ENCODE measurements at places on chromosomes 4 and X.
A peak's percentile ranks its signal among the peaks of the same experiment; 100 is the strongest.

DNA sequence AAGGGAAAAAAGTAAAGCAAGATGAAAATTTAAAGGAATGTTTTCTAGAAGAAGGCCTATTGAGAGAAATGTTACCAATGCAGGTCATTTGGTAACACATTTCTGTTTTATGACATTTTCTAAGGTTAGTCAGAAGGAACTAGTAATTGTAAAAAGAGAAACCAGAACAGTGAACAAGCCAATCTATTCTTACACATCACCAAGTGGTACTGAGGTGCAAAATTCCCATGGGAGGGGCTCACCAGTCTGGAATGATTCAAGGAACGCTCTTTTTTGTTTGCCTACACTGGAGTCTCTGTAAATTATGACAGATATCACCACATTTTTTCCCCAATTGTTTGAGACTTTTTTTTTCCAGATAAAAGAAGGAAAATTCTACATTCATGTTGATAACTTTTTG, 404.7 kb upstream of the CNKSR2 start:
- no peak for DNase-seq

DNA sequence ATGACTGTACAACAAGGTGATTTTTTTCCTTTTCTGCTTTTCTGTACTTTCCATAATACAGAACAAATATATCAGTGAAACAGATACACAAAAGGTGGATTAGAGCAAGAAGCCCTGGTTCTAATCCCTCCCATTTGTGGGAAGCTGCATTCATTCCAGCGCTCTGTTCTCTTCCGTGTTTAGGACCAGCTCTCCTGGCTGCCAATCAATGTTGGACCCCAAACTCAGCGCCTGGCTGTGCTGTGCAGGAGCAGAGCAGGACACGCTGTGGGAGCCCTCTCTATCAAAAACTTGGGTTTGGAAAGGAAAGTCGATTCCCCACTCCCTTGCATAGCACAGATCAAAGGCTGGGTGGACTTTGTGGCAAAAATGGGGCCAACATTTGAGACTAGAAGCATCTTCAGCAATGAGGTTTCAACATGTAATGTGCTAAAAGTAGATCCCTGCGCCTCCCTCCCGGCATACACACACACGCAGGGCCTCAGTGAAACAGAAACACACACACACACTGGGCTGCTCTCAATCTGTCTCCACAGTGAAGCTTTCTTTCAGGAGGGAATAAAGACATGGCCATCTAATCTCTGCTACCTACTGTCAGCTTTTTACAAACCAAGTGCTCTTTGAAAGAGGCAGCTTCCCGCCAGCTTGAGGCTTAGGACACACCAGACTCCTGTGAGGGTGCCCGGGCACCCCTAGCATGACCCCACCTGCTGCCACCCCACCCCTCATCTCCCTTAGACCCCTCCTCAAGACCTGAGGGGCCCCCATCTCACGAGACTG, 12.2 kb downstream of the WDR1 start:
- DNase-seq = no peak

DNA sequence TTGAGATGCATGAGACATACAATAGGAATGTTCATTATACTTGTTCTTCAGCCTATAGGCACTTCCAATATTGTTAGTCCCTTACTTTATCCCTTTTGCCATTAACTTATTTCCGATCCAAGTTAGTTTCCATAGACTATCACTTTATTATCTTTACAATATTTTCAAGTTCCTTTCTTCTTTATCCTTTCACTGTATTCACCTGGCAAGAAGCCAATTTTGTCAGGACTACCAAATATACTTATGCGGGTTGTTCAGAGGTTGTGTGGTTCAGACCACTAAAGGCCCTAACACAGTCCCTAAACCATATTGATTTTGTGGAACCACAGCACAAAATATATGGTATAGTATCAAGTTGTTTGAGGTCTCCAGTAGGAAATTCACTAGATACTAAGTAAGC, 245.0 kb upstream of the HTR2C start:
- DNase-seq = no peak

DNA sequence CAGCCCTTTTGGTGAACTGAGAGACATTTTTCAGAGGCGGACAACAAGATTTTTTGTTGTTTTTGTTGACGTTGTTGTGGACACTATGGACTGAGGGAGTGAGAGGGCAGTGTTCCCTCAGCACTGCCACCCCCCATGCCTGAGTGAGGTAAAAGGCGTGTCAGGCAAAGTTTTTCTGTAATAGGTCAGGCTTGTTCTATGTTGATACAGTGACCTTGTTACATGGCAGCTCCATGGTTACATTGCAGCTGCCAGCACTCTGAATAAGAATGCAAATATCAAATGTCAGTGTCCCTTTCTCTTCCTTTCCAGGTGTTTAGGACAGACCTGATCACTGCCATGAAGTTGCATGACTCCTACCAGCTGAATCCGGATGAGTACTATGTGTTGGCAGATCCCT, 36.6 kb downstream of the JADE1 start:
- DNase-seq = no peak

DNA sequence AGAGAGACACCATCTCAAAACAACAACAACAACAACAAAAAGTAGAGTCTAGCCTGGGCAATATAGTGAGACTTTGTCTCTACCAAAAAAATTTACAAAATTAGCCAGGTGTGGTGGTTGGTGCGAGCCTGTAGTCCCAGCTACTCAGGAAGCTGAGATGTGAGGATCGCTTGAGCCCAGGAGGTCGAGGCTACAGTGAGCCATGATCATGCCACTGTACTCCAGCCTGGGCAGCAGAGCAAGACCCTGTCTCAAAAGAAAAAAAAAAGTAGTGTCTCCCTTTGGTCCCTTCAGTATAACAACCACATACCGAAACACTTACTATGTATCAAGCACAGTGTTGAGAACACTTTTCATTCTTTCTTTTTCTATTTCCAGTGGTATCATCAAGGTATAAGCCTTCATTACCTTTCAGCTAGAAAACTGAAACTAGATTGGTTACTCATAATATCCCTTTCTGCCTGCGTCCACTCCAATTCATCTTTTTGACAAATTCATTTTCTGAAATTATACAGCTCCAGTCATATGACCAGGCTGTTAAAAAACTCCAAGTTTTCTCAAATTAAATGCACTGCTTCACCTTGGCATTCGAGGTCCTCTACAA, 54.1 kb downstream of the RPS6KA3 start:
- DNase-seq = no peak

- DNase-seq = peak; percentile 20
Observed at GRCh38 chr4:144687466-144687865, 41.5 kb downstream of the HHIP start.

GRCh38 chrX:107729558-107730297, 45.9 kb downstream of the TSC22D3 start:
- DNase-seq = no peak

DNA sequence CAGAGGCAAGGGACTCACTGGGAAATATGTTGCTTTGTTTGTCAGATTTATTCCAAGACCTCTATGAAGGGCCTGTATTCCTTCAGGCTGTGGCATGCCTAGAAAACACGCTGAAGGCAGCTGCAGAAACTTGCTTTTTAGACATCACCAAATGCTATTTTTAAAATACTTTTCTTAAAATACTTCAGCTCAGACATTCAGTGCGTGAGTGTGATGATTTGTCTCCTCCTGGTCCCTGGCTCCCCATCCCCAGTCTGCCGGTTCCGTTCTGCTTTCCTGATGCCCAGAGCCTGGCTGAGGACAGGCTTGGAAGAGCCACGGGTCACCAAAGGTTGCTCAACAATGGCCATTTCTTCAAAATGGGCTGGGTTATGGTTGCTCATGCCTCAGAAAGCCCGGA, 55.0 kb downstream of the PSAPL1 start:
- no peak for DNase-seq

GRCh38 chr4:135338181-135338580, 1136.6 kb upstream of the PABPC4L start:
- no peak for DNase-seq

DNA sequence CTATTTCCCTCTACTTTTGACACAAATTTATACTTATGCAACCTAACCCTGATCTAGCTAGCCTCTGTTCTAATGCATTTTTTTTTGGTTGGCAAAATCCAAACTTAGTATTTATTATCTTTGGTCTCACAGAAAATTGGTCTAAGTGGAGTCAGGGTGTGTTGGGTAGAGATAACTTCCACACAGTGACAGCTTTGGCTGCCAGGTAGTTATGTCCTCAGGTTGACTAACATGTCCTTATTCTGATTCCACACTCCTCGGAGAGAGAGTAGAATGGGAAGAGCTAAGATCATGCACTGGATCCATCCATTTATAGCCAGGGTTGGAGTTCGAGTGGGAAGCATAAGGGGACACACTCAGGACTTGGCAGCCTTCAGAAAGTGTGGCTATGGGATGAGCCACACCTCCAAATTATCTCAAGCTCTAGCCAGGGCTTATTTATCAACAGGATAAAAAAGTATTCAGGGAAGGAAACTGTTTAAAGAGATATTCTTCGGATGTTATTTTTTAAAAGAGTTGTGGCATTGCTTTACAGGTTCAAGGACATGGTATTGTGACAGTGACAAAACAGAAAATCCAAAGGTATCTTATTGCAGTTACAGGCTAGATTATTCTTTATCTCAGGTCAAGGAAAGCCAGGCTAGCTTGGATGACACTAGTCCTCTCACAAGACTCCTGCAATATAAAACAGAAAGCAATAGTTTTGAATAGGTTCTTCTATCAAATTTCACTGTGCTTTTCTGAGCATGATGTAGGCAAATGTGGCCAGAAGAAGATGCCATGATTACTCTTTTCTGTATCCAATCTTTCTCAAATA, 51.5 kb downstream of the NPY1R start:
- no peak for DNase-seq

DNA sequence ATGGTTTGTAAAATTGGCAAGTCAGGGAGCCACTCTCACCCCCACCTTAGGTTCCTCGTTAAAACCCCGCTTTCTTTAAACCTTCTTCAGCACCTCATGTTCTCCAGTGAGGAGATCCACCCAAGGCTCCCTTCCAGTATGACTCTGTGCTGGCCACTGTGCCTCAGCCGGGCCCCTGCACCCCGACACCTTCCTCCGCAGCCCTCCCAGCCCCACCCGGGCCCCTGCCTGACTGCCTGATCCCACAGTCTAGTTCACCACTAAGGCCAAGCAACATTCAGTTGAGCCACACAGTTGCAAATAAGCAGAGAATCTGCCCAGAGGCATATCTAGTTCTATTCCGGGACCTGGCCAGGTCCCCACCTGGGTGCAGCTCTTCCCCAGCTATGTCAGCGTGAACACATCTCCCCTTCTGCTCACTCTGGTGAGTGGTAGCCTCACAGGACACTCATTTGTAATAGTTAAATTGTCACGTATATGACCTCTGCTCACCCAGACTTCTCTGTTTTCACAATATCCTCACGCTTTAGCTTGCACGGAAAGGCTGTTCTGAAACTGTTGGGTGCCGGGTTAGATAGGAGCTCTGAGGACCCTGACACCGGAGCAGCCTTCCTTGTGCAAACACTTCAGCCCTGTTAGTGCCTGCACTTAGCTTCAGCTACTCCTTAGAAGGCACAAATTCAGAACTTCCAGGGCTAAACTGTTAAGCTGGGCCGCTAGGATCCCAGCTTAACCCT, 146.8 kb downstream of the DCTD start:
- no peak for DNase-seq

DNA sequence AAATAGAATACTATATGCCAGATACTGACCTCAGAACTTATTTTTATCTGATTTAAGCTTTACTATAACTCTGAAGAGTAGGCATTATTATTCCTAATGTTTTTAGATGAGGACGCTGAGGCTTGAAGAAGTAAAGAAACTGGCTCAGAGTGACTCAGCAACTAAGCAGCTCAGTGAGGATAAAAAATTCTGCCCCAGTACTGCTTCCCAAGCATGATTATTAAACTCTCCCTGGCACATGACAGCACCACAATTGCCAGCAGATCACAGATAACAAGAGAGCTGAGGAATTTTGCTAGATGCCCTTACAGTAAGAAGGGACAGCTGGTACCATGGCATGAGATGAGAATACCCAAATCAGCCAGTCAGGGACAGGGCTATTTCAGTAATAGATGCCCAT, 219.4 kb downstream of the NKX6-1 start:
- no peak for DNase-seq

DNA sequence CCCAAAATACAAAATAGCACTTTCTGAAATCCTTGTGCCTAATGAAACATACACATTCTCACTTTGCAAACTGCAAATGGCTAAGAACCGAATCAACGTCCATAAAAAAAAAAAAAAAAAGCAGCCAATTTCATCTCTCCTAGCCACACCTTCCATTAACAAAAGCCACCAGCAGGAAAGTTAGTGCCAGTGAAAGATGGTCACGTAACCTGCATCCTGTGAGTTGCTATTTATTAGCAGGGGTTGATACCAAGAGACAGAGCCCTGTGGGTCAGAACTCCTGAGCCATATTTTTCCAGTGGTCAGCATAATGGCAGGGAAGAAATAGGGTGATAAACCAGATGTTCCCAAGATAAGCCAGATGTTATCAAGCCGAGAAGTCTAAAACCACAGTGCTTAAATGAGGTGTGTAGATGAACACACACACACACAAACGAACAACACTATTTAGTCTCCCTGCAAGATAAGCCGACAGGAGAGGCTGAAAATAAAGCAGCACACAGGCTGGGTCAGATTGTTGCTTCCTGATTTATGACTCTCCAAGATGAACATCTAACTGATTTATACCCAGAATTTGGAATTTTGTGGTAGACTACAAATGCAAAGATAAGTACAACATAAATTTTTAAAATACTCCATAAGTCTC, 11.5 kb downstream of the PPARGC1A start:
- no peak for DNase-seq

DNA sequence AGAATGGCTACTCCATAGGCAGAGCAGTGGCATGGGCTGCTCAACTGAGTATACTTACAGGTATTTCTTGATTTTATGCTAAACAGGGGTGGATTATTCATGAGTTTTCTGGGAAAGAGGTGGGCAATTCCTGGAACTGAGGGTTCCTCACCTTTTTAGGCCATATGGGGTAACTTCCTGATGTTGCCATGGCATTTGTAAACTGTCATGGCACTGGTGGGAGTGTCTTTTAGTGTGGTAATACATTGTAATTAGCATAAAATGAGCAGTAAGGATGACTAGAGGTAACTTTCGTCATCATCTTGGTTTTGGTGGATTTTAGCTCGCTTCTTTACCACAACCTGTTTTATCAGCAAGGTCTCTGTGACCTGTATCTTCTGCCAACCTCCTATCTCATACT, 48.2 kb upstream of the HPSE start:
- DNase-seq = no peak

DNA sequence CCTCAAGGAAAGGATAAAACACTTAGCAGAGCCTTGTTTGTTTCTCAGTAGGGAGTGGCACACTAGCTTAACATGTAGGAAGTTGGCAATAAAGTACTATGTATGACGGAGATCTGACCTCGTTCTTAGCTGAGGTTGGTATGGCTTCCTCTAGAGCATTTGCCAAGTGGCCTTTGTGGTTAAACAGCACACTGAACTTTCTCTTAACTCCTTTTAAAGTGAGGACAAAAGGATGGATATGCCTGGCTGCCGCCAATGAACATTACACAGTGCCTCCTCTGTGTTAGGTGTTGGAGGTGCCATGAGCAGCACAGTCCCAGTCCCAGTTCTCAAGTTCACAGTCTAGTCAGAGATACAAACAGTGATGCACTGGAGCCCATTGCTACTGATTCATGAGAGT, 54.4 kb downstream of the VGLL1 start:
- peak; percentile 43 for DNase-seq

- peak; percentile 71 for DNase-seq
Observed at GRCh38 chrX:47093248-47093647, 15.0 kb downstream of the RGN start.

GRCh38 chr4:77801260-77801608, 17.9 kb downstream of the CNOT6L start:
- DNase-seq = peak; percentile 36

GRCh38 chr4:147833254-147833653, 101.4 kb downstream of the ARHGAP10 start:
- no peak for DNase-seq

GRCh38 chr4:146470604-146471003, 51.1 kb downstream of the SLC10A7 start:
- no peak for DNase-seq

All from hematopoietic multipotent progenitor cell treated with erythropoietin and hydrocortisone succinate and interleukin-3 and kit ligand, for 4 days (in vitro differentiated cells).